ENCODE measurements at places on chromosomes 1 and 21.
A peak's percentile ranks its signal among the peaks of the same experiment; 100 is the strongest.

- peak; percentile 91 for DNase-seq
These were observed at the start of gene YIPF1 for GRCh38 chr1:53889304-53890298. TSS of gene YIPF1 (minus strand) at chr1:53889797. CDS start at chr1:53888937, 860 bp downstream.

GRCh38 chr21:30234643-30235042 is 18.7 kb upstream of the CLDN8 start:
- no peak for DNase-seq

DNA sequence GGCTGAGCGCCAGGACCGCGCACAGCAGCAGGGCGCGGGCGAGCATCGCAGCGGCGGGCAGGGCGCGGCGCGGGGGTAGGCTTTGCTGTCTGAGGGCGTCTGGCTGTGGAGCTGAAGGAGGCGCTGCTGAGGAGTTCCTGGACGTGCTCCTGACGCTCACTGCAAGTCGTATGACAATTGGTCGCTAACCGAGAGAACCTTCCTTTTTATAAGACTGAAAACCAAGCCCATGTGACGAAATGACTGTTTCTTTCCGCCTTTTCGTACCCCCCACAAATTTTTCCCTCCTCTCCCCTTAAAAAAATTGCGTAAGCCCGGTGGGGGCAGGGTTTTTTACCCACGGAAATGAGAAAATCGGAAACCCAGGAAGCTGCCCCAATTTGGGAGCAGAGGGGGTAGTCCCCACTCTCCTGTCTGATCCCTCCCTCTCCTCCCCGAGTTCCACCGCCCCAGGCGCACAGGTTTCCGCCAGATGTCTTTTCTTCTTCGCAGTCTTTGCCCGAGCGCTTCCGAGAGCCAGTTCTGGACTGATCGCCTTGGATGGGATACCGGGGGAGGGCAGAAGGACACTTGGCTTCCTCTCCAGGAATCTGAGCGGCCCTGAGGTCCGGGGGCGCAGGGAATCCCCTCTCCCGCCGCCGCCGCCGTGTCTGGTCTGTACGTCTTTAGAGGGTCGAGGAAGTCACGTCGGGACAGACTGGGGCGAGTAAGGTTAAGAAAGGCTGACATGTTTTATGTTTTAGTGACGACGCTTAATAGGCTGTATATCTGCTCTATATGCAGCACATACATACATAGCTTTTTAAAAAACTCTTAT is at the start of gene PTGS2:
PTGS2 (minus strand) TSS at position 179 of the 817 bp plus-strand sequence; CDS start at position 46, 133 bp downstream.
- DNase-seq = peak; percentile 3

GRCh38 chr1:17434601-17435000 is 4.9 kb downstream of the RCC2 start:
- DNase-seq = no peak

- DNase-seq = no peak
These were observed 127.9 kb upstream of the SLC45A1 start for GRCh38 chr1:8189931-8190483.

DNA sequence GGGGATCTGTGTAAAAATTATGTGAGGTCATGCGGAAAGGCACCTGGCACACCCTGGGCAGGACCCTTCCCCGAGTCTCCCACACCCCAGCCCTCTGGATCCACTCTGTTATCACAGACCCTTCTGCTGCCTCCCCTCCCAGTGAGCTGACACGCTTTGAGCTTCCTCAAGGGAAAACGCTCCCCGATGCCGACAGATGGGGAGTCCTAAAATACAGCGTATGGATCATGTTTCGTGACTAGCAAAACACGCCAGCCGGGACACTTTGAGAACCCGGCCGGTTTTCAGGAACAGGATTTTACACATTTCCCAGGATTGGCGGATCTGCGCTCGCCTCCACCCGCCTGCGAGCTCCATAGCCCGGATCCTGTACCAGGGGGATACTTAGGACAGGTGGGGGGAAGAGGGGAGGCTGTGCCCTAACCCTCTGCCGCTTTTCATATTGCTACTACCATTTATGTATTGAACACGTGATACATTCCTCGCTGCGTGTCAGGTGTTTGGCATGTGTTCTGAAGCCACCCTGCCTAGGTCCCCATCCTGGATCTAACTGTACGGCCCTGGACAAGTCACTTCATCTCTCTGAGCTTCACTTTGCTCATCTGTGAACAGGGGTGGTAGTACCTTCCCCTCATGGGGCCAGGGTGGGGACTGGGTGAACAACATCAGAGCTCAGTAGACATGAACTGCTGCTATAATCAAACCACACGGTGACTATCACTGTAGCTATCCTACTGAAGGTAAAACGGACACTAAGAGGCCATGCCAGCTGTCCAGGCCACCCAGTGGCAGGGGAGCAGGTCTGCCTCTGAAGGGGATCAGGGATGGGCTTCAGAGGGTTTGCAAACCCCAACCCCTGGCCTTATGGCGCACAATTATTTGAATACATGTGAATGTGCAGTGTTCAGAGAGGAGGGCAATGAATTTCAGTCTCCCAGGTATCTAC is 63.2 kb downstream of the SSBP3 start:
- no peak for DNase-seq

All from CD4-positive, alpha-beta T cell treated with Interleukin-17A for 4 hours (primary cell).